ENCODE measurements at places on chromosomes 6 and 20.

- no peak for DNase-seq
Observed at GRCh38 chr6:134508862-134509498, 191.1 kb upstream of the SGK1 start.

GRCh38 chr6:113907102-113907815 lies 50.1 kb downstream of the MARCKS start:
- DNase-seq: no peak

DNA sequence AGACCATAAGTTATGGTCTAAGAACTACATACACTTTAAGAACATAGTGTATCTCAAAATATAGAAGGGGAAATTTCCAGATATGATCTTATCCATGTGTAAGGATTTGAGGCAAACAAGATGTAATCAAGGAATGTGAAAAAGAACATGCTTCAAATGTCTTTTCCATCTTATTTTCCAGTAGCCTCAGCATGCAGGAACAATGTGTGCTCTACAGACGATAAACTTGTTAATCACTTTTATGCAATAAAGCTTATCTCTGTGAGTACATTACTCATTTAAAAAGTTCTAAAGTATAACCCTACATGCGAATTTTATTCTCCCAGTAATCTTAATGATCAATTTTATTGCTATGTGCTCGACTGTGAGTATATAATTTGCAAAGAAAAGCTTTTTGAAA lies 185.2 kb downstream of the ALDH8A1 start:
- no peak for DNase-seq

DNA sequence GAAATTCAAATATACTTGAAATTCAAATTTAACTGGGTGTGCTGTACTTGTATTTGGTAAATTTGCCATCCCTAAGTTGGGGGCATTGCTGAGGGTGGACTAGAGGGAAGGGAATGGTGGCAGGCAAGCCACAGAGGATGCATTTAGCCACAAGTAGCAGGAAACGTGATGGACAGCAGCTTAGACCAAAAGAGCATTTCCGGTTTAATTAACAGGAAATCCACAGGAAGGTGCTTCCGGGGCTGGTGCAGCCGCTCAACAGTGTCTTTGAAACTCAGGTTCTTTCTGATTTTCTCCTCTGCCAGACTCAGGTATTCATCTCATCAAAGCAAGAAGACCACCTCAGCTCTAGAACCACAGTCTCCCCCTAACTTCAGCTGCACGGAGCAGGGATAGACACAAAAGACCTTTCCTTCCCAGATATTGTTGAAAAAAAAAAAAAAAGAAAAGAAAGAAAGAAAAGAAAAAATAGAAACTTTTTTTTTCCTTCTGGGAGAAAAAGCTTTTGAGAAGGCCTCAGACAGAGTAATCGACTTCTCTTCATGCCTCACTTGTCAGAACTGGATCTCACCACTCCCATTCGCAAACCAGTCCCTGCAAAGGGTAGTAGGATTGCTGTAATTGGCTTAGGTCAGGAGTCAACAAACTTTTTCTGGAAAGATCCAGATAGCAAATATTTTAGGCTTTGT lies 8.0 kb upstream of the BCAS1 start:
- no peak for DNase-seq

DNA sequence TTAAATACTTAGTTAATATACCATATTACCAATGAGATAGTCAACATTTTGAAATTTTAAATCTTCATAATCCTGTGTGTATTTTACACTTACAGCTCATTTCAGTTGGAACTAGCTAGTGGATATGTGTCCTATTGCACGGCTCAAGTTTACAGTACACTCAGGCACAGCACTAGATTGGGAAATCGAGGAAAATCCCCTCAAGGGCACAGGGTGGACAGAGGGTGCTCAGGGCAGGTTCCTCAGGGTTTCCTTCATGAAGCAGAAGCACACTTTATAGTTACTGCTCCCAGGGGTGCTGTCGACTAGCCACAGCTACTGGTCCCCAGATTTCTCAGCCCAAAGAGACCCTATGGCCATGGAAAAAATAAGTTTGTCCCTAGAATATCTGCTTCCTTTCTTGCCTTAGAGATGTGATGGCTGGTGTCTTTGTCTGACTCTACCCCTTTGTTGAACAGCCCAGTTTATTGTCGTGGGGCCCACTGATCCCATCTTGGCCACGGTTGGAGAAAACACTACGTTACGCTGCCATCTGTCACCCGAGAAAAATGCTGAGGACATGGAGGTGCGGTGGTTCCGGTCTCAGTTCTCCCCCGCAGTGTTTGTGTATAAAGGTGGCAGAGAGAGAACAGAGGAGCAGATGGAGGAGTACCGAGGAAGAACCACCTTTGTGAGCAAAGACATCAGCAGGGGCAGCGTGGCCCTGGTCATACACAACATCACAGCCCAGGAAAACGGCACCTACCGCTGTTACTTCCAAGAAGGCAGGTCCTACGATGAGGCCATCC lies 1.5 kb downstream of the BTN2A1 start:
- DNase-seq: no peak

DNA sequence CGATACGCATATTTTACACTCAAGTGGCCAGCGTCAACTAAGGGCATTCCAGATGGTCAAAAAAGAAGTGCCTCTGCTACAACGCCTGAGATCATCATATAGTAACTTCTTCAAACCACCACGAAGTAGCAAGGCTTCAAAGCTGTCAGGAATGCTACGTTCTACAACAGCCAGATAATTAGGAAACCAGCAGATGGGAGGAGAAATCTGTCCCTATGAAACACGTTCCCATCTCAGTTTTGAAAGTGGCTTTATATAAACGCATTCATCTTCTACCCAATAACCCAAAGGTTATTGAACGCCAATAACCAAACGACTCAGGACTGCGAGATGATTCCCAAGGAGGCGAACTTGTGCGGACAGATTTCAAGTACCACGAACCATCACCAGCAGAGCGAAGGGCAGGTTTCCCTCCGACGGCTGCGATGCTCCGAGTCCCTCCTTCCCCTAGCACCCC lies 1.2 kb downstream of the ABHD12 start:
- DNase-seq: no peak

DNA sequence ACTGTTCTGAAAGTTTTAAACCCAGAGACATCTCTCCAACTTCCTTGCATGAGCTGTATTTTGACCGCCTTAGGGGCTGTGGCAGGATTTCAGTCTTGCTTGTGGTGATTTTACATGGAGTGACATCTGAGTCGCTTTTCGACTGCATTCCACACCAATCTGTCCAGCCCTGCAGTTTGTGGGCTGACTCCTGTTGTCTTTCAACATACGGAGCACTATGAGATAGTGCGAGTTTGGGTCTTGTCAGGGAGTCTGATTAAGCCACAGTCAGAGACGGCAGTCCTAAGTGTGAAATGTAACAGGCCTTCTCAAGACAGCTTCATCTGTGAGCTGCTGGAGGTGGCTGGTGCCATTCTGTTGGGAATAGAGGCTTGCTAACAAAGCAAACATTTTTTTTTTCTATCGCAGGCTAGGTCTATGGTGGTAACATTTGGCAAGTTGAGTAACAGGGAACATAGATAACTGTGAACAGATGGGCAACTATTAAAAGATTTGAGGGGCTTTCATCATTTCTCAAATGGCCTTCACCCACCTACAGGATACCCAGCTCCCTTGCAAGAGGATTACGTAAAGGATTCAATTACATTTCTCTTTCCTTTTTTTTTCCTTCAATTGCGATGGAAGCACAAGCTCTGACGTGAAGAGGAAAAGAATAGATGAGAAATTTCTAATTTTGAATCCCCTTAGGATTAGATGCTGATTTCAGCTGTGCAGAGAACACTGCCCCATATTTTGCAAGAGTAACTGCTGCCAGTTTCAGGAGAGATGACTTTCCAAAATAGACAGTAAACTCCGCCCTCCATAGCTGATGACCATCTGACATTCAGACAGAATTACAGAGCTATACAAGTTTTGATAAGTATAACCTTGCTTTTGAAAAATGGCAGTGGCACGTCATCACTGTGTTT lies 25.1 kb downstream of the CAP2 start:
- no peak for DNase-seq

DNA sequence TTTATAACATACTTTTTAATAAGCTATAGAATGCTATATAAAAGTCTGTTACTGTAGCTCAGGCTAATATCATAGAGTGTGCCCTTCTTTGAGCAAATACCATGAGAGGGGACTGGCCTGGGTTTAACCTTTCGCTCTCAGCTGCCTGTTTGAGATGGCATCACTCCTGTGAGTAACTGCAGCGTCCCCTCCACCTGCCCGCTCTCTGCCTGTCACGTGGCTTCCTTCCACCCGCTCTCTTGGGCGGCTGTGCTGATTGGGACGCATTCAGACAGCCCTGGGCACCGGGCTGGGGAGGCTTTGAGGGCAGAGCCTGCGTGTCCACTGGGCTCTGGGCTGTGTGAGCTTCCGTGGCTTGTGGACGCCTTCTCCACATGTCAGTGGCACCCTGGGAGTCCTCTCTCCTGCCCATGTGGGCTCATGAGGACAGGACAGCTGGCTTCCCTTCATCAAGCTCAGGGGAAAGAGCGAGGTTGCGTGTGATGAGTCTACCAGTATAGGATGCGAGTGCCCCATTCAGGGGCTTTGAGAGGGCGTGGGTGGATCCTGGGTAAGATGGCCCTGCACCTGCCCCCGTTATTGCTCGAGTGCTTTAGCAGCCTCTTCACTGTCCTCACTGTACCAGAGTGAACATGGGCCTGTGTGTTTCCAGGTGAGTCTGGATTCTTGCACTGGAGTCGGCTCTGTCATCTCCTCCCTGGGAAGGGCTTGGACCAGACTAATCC lies 10.7 kb upstream of the C20orf204 start:
- no peak for DNase-seq

DNA sequence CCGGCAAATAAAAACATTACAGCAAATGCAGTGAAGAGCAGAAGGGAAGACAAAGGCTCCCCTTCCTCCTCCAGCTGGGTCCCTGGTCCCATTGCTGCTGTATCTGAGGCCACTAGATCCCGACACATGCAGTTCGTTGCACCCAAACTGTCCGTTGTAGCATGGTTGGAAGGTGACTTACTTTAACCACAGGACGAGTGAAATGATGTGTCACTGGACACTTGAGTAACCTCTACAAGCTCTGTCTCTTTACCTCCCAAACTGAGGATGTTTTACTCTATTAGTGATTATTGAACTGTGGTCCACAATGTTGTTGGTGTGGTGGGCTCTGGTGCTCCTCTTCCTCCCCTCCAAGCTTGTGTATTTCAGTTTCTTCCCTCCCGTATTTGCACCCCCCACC lies 46.2 kb upstream of the ARMH2 start:
- DNase-seq: no peak

DNA sequence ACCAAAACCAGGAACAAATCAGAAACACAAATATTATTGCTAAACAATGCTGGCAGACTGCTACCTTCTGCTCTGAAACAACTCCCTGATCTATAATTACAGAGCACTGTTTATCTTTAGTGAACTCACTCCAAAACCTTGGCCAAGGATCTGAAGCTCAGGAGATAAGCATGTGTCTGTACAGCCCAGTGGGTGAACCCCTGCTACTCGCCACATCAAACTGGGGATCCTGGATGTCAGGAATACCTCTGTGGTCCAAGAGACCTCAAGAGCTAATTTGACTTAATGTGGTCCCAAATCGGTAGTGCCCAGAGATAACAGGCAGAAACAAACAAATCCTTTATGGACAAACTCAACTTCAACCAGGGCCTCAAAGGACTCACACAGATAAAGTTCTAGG lies 381.8 kb downstream of the KIF16B start:
- no peak for DNase-seq

GRCh38 chr6:113094779-113095178 lies 747.6 kb downstream of the RFPL4B start:
- DNase-seq: no peak

DNA sequence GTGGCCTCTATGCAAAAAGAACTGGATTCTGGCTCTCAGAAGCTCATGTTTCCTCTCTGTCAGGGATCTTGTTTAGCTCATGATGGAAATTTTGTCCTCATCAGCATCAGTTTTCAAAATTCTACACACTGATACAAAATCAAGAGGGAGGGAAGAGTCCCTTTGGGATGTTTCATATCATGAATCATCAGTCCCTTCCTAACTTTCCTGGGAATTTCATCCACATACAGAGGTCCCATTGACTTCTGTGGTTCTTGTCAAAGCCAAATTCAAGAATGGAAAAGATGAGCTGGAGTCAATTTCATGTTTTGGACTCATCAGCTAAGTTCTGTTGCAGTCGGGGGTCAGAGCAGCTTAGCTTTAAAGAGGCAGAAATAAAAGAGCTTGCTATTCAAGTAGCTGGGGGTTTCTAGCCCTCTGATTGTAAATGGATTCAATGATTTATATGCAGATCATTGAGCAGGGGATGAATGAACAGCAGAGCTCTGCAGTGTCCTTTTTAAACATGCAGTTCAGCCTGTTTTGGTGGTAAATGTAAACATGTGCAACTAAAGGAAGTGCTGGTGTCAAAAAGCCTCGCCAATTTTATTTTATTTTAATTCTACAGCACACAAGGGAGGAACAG lies 21.3 kb upstream of the TMEM14A start:
- no peak for DNase-seq

GRCh38 chr20:58855506-58856389 lies 3.2 kb downstream of the GNAS start:
- DNase-seq: no peak

- no peak for DNase-seq
Observed at GRCh38 chr6:115363379-115363778, 697.3 kb downstream of the FRK start.

DNA sequence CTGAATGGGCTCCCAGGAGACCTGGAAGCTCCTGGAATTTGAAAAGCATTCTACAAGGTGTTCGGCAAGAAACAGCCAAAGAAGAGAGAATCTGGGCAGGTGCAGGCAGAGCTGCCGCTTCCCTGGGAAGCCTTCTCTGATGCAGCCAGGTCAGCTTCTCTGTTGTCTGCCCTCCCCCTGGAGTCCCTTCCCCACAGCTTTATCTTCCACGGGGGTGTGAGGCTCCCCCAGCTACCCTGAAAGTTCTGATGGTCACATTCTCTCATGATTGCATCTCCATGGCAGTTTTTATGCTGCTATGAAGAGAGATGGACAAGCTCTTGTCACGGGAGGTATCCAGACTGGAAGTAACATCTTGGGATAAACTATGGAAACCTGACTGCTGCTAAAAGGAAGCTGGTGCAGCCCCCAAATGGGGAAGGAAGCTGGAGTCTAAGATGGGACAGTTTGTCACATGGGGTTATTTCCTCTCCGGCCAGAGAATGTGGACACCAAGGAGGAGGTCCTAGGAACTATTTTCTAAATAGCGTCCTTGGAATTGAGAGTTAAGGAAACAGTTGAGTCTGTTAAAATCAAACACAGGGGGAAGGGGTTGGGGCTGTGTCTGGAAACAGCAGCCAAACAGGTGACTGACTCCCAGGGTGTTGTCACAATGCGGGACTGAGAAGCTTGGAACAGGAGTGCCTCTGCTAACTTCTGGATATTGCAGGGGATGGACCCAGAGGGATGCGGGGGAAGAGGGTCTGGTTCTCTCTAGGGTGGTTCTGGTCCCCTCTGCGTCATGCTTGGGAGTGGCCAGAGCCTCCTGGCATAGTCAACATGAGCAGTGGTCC lies 91.1 kb downstream of the ASXL1 start:
- DNase-seq: no peak

Measured in 8988T (cell line).